ENCODE measurements at places on chromosomes 7 and 10.

DNA sequence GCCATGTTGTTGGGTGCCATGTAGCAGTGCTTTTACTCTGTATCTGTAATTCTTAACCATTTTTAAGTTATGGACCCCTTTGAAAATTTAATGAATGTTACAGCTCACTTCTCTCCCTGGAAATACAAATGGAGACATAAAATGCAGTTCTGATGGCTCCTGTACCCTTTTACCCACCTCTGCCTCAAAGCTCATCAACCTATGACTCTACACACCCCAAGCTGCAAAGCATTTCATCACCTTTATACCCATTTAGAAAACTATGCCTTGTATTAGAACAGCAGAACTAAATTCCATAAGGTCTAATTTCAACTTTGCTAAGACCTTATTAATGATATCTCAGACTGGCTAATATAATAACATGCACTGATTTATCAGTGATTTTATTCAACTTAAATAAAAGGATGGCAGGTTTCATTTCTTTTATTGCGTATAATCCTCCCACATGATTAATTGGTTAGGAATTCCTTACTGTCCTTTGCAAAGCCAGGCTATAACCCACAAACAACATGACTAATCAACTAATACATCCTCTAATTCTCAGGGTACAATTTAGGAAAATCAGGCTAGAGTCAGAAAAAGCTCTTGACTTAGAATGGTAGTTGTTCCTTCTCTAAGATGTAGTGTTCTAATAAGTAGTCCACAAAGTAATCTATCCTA, 68.1 kb downstream of the CPEB3 start:
- DNase-seq, result no peak

DNA sequence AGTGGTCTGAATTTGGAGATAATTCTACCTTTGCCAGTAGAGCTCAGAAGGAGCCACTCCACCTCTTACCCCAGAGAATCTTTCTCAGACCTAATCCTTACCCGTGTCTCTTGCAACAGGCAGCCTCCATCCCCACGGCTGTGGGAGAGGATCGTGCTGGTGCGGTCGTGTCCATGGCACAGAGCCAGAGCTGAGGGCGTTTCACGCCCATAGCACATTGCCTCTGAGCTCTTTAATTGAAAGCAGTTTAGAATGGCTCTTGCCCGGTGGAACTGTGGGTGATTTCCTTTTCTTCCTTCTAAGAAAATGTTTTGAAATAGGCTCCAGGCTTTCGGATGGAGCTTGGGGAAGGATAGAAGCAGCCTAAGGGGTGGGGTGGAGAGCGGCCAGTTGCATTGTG, 41.5 kb downstream of the PRF1 start:
- no peak for DNase-seq

DNA sequence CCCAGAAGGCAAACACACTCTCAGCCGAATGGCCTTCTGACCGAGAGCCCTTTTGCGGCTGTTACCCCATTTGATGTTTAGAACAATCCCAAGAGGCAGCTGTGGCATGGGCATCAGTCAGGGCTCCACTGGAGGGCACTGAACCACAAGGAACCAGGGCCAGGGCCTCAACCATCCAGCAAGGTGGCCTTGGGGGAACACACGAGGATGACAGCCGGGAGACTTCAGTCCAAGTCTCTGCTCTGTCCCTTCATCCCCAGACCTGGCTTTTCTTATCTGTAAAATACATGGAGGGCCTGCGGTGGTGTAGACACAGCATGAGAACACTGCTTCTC, 63.6 kb upstream of the INSIG1 start:
- no peak for DNase-seq

DNA sequence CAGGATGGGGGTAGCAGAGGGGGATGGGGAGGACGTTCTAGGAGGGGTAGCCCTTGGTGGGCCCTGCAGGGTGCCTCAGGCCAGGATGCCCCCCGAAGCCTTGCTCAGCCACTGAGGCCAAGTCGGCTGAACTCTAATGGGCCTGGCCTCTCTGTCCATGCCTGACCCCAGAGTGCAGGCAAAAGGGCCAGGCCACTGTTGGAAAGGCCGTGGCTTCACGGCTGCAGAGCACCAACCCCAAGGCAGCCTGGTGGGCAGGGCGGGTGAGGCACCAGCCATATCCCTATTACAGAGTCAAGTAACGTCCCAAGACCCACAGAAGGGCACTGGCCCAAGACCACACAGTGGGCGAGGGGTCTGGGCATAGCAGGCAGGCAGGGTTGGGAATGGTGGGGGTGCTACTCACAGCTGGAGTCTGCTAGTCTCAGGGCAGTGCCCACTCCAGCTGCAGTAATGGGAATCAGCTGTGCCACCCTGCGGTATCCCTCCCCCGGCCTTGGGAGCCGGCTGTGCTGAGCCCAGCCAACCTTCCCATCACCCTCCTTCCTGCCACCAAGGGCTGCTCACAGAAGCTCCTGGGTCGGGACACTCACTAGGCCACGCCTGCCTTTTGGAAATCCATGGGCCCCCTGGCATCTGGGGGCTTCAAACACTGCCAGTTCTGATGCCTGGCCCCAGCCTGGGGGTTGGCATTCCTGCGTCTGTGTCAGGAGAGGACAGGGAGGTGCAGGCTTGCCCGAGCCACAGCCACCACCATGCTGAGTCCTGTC, 4.0 kb upstream of the LFNG start:
- no peak for DNase-seq

DNA sequence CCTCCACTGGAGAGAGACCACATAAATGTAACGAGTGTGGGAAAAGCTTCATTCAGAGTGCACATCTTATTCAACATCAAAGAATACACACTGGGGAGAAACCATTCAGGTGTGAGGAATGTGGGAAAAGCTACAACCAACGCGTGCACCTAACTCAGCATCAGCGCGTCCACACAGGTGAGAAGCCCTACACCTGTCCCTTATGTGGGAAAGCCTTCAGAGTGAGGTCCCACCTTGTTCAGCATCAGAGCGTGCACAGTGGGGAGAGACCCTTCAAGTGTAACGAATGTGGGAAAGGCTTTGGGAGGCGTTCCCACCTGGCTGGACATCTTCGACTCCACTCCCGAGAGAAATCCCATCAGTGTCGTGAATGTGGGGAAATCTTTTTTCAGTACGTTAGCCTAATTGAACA, 20.6 kb downstream of the FAM200A start:
- no peak for DNase-seq

DNA sequence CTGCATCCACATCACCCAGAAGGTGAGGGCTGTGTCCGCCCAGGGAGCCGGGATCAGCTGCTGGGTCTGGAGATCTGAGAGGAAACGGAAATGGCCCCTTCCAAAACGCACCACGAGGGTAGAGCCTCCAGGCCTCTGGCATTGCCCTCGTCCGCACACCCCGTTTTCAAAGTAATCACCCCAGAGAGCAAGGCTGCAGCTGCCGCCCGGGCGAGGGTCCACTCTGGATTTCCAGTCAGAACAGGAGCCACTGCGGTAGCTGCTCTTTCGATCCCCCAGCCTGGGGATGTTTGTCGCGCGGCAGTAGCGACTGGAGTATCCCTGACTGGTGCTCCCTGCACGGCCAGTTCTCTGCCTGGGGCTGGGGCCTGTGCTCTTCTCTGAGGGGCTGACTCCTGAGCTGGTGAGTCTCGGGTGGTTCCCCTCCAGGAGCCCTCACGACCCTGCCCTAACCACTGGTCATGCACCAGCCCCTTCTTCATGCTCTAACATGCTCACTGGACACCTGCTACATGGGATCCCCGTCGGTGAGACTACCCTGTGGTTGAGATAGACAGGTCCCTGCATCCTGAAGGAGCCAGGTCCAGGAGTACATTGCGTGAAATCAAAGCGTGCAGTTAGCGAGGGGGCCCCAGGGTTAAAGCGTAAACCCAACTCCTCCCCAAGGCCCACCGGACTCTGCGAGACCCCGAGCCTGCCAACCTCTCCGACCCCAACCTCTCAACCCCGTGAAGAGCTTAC, 99.2 kb downstream of the FOXL3 start:
- DNase-seq, result no peak

GRCh38 chr10:77967611-77968022, 41.1 kb upstream of the DLG5 start:
- DNase-seq, result no peak

- DNase-seq, result peak; percentile 29
These were observed 842 bp downstream of the ZNF22 start for GRCh38 chr10:45001381-45002148.

GRCh38 chr10:128661404-128662197, 535.4 kb upstream of the MKI67 start:
- DNase-seq, result no peak

DNA sequence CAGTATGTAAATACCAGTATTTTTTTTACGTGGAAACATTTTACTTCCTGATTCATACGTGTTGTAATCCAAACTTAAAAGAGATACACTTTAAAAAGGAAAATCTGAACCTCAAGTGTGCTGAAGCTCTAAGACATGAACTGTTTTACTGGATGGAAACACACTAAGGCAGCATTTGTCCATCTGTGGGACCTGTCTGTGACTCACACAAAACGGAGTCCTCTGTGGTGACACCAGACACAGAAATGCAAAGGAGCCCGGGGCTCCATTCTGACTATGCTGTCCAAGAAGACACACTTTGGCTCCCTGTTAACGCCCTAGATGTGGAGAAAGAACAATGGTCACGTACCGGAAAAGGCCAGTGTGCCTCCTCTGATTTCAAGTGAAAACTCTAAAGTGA, 23.9 kb downstream of the RNF133 start:
- DNase-seq, result no peak

DNA sequence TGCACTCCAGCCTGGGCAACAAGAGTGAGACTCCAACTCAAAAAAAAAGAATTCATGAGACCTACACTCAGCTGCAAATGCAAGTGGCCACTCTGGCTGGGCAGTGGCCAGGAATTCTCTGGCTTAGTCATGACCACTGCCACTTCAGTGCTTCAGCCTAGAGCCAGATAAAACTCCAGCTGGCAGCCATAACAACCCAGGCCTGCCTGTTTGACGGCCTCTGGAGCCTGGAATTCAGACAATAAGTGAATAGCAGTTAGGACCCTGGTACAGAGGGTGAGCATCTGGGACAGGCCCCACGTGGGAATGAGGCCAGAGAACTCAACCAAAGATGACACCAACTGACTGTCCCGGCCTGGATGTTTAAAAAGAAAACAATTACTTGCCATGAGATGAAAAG, 18.9 kb downstream of the RCC1L start:
- DNase-seq, result no peak

- no peak for DNase-seq
These were observed 58.9 kb downstream of the LRGUK start for GRCh38 chr7:134186027-134186426.

DNA sequence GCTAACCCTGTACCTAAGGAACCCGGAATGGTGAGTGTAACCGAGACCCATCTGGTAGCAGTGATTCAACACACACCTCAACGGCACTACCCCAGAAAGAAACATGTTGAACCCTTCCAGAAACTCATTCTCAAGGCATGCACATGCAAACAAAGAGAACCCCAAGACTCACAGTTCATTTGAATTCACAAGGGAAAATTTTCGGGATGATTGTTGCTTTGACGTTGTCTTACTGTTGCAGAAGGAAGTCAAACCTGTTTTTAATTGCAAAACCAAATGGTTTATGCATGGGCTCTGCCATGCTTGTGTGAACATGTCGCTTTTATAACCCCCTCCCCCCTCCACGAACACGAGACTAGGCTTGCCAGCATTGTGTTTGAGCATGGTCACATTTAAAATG, 539.7 kb downstream of the GATA3 start:
- no peak for DNase-seq

DNA sequence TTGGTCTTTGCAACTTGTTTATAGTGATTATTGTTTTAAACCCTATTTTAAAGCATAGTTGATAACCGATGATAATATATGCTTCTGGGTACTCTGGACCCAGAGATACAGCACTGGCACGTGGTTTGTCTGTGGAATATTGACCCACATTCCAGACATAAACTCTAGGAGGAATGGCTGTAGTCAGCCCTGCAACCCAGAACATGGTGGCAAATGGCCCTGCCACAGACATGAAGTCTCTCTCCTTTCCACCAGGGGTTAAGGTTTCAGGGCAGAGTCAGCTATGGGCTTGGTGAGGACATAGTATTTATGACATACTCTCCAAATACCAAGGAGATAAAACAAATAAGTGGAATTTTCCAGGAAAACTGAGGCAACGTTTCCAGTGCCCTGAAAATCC, 83.6 kb downstream of the NAMPT start:
- DNase-seq, result no peak

- no peak for DNase-seq
These were observed 196.2 kb downstream of the PTN start for GRCh38 chr7:137147338-137147720.

DNA sequence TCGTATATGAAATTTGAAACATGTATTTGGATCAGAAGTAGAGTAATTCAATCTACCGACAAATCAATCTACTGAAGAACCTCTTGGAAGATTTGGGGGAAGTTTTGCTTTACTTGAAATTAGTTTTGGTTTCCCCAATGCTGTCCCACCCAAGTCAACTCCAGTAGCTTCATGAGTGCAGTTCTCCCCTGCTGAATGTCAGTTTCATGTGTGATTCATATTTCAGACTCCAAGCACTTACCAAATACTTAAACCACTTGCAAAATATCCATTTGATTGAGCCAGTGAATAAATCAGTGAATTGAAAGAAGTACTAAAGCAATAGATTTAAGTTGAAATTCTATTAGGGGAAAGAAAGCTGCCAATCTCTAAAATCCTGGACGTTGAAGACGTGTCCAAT, 9.3 kb downstream of the CALML5 start:
- no peak for DNase-seq
